ENCODE measurements at places on chromosomes 6 and 20.

DNA sequence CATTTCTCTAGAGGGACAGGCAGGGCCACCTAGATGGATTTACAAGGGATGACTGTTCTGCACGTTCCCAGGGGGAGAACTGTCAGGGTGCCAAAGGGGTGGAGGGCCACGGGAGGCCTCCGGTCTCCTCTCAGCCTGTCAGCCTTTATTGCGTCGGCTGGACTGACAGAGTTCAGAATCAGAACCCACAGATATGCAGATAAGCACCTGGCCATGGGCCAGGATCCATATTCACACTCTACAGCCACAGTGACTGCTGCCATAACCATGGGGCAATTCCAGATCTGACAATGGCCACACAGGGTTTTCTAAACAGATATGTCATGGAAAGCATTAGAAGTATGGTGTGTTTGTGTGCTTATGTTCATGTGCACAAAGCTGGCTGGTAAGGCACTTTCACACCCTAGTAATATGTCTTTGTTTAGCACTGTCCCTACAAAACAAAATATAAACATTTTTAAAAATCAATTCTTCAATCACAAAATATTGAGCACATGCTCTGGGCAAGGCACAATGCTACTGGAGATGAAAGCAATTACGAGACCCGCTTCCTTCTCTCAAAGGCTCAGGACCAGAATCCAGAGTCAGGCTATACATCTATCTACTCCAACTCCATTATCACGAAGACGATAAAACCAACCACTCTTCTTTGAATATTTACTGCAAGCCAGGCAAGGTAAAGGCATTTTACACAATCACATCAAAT, 29.1 kb downstream of the TRAM2 start:
- DNase-seq, result no peak

- no peak for DNase-seq
These were observed 35.8 kb downstream of the SLC2A4RG start for GRCh38 chr20:63775096-63775978.

GRCh38 chr6:29521006-29521680, 33.4 kb upstream of the MAS1L start:
- DNase-seq, result no peak

- no peak for DNase-seq
These were observed 199.8 kb downstream of the PLCB1 start for GRCh38 chr20:8331740-8332412.

GRCh38 chr20:1918491-1919165, 23.4 kb downstream of the SIRPA start:
- no peak for DNase-seq

- DNase-seq, result no peak
These were observed 228.9 kb upstream of the JAG1 start for GRCh38 chr20:10902576-10903282.

GRCh38 chr6:154786144-154786868, 53.1 kb downstream of the SCAF8 start:
- DNase-seq, result no peak

- DNase-seq, result no peak
These were observed 157.3 kb downstream of the BTBD9 start for GRCh38 chr6:38482466-38482865.

DNA sequence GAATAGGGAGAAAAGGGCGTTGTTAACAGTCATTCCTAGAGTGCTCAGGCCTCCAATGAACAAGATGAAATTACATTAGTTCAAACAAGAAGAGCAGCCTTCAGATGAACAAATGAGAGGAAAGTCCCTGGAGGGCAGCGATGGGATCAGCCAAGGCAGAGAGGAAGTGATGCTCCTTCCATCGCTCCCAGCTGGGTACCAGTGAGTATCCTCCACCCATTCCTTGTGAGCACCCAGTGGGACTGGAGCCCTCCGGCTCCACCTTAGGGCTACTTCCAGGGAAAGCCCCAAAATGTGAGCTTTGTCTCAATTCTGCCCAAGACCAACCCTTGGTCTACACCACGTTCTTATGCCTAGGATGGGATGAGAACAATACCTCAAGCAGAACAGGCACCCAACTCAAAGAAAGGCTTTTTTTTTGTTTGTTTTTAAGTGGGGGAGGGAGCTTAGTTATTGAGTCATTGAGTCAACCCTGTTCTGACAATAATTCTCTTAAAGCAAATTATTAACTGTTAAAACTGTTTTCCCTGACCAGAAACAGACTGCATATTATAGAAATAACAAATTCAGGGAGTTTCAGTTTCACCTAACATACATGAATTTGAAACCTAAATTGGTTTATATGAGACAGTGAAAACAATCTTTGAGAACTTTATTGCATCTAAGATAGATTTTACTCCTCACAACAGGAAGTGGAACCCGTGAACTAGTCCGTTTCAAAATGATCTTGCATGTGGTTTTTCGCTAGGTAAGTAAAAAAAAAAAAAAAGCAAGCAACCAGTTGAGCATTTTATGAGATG, 106.9 kb downstream of the IPCEF1 start:
- DNase-seq, result no peak

GRCh38 chr6:3286641-3287171, 28.0 kb downstream of the PSMG4 start:
- DNase-seq, result no peak

GRCh38 chr6:161882196-161882765, 608.4 kb upstream of the AGPAT4 start:
- DNase-seq, result no peak

DNA sequence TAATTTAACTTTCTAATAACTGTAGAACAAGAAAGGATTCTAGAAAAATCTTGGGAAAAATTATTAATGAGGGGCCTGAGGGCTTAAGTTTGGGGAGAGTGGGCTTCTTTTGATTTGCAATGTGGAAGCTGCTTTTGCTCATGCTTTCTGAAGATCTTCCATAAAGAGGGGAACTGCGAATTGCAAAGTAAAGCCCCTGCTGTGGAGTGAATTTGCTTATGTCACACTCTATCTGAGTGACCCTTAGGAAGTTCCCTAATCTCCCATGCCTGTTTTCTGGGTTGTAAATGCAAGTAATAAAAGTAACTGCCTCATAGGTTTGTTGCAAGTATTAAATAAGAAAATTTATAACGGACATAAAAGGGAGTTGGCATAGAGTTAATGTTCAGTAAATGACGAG, 301.2 kb downstream of the PLCB1 start:
- DNase-seq, result no peak

- no peak for DNase-seq
These were observed 7.5 kb downstream of the LAMA5 start for GRCh38 chr20:62359491-62360121.

- no peak for DNase-seq
These were observed 394 bp downstream of the MYB start for GRCh38 chr6:135181333-135182070.

- no peak for DNase-seq
These were observed 67.5 kb downstream of the MACROD2 start for GRCh38 chr20:14062786-14063185.

DNA sequence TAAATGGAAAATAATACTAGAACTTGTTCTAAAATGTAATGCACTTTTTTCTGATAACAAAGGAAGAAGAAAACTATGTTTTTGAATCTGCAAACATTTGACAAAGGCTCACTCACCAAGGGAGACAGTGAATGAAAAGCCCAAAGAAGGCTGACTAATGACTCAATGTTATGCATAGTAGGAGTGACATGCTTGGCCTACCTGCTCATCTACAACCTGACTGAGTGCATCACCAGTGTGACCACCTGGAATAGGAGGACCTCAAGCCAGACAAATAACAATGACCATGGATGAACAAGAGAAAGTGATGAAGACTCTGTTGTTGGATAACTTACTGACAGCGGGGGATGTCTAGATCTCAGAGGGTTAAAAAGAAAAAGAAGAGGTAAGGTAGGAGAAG, 157.2 kb downstream of the SIM1 start:
- DNase-seq, result no peak

DNA sequence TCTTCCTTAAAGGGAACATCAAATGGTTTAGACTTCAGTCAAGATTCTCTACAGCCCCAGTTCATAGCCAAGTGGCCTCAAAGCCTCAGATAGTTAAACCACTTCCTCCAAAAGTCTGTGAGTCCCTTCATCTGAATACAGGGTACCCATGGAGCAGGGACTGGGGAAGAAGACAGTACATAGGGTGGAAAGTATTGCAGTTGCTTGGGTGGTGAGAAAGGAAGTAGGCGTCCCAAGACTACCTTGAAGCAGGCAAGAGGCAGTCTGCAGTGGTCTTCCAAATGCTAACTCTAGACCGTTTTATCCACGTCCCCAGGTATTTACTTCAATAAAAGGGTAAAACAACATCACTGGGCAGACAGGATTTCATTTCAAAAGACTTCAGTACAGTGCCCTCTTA, 2.0 kb downstream of the FYN start:
- DNase-seq, result no peak

GRCh38 chr6:133612459-133612858, 276.5 kb upstream of the TCF21 start:
- no peak for DNase-seq

DNA sequence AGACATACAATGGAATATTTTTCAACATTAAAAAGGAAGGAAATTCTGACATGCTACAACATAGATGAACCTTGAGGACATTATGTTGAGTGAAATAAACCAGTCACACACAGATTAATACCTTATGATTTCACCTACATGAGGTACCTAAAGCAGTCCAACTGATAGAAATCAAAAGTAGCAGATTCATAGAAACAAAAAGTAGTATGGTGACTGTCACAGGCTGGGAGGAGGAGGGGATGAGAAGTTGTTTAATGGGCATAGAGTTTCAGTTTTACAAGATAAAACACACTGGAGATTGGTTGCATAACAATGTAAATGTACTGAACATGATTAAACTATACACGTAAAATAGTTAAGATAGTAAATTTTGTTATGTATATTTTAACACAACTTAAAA, 48.5 kb upstream of the OLIG3 start:
- no peak for DNase-seq

- no peak for DNase-seq
These were observed 62.4 kb downstream of the ARID1B start for GRCh38 chr6:156839591-156840001.

- no peak for DNase-seq
These were observed 8.0 kb downstream of the ECT2L start for GRCh38 chr6:138803861-138804260.

DNA sequence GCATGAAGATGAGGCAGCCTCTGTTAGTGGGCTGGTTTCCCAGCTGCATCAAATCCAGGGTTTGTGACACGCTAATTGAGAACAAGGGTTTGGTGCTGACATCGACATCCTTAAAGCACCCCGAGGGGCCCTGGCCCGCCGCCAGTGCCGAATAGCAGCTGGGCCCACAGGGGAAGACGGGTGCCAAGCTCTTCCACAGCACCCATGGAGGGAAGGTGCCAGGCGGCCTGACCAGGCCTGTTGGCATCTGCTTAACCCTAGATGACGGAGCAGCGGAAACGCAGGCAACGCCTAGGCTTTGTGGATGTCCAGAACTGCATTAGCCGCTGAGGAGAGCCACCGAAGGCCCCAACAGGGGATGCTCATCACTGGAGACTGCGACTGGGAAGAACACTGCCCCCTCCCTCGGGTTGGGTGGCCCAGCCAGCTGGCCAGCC, 16.0 kb downstream of the UQCC2 start:
- no peak for DNase-seq

- no peak for DNase-seq
These were observed 35.2 kb upstream of the BPIFA2 start for GRCh38 chr20:33132513-33133372.

GRCh38 chr20:40637176-40637575, 51.9 kb downstream of the MAFB start:
- no peak for DNase-seq

DNA sequence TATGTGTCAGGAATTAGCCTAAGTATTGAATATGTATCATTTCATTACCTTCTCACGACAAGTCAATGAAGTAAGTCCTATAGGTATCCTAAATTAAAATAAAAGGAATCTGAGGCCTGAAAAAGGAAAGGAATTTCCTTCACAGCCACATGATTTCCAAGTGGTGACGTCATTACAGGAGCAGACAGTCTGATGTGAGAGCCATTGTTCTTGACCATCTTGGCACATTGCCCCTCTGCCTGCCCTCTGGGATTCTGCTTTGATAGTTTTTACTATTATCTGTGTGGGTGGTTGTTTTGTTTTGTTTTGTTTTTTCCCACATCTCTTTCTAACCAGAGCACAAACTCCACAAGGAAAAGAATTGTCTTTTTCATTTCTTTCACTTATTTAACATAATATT, 219.8 kb upstream of the UFL1 start:
- DNase-seq, result no peak

DNA sequence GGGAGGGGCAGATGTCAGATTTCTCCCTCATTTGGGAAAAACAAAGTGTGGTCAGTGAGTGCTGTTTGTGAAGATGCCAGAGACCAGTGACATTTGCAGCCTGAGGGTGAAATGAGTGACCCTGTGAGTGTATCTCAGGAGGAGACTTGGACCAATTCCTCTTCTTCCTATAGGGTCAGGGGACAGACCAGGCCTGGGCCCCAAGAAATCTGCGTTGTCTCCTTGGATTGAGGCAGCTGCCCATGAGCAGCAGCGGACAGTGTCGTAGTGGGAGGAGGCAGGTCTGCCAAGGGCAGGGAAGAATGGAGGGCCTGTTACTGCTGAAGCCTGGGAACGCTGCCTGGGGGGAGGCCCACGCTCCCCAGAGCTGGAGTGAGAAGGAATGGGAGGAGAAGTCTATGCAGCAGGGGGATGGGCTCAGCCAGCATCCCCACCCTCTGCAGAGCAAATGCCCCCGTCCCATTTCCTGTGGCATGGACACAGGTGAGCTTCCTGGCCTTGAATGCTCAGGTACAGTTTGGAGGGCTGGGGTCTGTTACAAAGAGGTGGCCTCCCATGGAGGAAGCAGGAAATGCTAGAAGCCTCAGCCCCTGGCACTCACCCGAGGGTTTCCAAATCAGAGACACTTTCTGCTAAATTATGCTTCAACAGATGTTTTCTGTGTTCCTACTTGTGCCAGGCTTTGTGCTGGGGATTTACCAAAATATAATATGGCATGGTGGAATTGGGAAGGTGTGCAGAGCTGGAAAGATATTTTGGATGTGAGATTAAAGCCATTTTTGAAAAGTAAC, 29.8 kb downstream of the DAAM2 start:
- no peak for DNase-seq

DNA sequence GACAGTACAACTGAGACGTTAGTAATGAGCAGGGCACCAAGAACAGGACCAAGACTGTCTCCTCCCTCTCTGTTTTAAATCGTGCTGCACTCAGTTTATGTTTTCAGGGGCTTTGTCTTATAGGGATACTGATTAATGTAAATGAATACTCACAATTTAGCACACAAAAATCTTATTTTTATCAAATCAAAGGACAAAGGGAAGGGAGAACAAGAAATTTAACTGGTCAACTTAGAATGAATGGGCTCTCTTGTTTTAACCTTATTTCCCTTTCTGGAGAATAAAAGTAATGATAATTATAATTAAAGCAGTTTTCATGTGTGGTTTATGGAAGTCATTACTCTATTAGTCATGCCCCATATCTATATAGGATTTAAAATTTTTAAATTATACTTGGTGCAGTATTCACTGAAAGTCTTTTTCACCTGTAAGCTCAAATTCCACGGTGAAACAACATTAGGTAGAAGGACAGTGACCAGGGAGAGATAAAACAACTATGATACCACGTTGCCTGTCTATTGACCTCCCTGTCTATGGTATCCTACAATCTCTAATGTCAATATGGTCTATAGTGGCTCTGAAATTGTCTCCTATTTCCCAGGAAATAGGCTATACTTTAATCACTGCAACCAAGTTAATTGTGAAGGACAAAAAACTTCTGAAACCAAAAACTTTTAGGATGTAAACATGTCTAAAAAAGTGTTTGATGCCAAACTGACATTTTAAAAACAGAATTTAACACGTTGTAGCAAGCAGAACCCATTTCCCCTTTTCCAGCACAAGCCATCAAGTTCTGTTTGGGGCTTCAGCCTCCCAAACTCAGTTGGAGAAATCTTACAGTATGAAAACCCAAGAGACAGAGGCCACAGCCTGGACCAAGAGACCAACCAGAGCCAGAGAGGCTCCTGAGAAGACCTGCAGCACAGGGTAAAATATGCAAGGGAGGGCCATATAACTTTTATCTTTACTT, 15.0 kb downstream of the ELOVL5 start:
- DNase-seq, result no peak
